ENCODE measurements at places on chromosomes 12 and 14. TPM values are rescaled to one million over a fixed set of nuclear protein-coding genes. Genes with fewer than 3 reads are reported as not detected.

DNA sequence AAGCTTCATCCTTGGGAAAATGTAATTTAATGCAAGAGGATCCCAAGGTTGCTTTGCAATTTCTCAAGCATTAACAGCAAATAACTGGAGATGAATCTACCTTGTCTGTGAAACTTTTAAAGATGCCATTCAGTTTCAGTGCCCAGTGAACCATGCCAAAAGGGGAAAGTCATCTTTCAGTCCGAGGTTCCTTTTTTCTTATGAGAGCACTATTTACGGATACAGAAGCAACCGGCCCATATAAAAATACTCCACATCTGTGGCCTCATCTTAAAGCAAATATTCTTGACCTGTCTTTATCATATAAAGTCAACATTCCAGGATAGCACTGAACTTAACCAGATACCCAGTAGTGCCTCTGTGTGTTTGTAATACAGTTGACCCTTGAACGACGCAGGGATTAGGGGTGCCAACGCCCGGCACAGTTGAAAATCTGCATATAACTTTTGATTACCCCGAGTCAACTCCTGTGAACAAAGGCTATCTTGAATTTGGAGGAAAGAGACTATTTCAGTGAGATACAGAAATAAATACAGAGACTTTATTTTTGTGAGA is 209.4 kb downstream of the PCNX1 start:
- DNase-seq = no peak

DNA sequence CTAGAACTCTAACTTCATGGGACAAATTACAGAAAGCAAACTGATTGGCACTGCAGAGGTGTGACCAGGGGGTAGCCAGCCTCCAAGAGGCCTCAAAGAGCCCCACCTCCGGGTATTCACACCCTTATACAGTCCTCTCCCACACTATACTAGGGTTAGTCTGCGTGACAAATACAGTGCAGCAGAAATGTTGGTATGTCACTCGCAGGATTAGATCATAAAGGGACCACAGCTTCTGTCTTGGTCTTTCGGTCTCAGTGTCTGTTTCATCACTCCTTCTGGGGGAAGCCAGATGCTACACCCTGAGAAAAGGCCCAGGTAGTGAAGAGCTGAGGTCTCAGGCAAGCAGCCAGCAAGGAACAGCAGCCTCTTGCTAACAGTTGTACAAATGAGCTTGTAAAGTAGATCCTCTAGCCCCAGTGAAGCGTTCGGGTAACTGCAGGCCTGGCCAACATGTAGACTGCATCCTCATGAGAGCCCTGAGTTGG is 68.9 kb upstream of the SAV1 start:
- DNase-seq = no peak

DNA sequence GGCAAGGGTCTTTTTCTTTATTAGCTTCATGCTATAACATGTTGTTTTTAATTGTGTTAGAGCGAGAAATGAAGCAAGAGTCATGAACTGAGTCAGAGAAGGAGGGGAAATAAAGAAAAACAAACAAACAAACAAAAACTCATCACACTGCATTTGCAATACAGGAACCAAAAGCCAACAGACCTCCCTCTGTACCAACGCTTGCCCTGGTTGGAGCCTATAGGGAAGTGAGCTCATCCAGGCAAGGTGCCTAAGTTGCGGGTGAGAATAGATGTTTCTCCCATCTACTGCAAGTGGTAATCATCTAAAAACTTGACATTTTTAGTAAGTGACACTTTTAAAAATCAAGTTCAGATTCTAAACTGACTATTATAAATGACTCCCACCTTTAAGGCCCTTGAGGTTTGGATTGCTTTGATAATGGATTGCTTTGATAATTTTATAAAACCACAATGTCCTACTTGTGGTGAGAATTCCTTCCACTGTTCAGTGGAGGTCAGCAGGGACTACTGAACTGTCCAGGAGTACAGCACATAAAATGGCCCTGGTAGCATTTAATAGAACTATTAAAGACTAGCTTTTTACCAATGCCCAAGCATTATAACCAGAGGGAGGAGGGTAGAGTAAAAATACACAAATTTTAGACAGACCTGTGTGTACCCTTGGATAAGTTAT is 31.3 kb downstream of the SLC38A1 start:
- DNase-seq = no peak

DNA sequence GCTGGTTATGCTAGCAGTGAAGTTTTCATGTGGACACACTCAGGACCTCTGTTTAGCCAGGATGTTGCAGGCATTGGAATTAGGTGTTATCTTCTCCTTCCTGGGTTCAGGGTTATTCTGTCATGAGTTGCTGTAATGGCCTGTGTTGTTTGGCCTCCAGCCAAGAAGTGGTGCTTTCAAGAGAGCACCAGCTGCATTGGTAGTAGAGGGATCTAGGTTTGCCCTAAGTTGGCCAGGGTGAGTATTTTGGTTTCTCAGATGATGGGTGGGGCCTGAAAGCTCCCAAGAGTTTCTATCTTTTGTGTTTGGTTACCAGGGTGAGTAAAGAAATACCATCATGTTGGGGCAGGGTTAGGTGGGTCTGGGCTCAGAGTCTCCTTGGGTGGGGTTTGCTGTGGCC is 2.7 kb upstream of the GZMH start:
- no peak for DNase-seq

- DNase-seq = no peak
Observed at GRCh38 chr12:28780096-28780495, 369.0 kb upstream of the FAR2 start.

DNA sequence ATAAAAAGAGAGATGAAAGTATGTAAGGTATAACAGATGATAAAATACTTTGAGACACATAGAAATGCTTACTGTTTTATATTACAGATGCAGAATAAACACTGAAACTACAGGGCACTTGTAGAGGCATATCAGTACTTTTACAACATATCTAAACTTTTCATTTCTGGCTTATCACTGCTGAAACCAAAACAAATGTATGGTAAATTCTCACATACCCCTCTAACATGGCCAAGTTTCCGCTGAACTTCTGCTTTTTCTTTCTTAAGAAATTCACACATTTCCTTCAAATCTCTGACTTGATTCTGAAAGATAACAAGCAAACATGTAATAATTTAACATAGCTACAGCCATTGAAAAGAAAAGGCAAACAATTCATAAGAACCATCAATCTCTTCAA is 33.3 kb upstream of the C12orf50 start:
- DNase-seq = no peak

DNA sequence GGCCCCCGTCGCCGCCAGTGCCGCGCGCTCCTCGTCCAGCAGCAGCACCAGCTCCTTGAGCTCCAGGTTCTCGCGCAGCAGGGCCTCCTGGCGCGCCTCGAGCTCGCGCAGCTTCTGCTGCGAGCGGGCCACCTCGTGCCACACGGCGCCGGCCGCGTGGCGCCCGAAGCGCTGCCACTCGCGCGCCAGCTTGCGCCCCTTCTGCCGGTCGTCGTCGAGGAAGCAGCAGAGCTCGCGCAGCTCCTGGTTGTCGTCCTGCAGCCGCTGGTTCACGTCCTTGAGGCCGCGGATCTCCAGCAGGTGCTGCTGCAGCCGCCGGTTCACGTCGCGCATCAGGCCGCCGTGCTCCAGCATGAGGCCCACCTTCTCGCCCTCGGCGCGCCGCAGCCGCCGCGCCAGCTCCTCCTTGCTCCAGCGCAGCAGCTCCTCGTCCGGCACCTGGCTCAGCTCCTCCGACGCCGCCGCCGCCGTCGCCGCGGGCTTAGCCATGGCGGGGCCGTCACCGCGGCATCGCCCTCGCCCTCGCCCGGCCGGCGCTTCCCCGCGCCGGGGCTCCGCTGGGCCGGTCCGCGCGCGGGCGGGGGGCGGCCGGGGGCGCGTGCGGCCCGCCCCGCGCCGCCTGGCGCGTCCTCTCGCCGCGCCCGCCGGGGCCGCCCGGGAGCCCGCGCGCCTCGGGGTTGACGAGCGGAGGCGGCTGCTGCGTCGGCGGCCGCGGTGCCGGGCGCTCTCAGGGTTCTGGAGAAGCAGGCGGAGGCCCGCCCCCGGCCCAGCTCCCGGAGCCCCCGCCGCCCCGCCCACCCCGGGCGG is at the start of gene CCDC85C:
Gene CCDC85C (minus strand): TSS at position 737 of the 807 bp plus-strand sequence. CDS start 248 bp downstream, at position 489.
- DNase-seq = peak; percentile 34

DNA sequence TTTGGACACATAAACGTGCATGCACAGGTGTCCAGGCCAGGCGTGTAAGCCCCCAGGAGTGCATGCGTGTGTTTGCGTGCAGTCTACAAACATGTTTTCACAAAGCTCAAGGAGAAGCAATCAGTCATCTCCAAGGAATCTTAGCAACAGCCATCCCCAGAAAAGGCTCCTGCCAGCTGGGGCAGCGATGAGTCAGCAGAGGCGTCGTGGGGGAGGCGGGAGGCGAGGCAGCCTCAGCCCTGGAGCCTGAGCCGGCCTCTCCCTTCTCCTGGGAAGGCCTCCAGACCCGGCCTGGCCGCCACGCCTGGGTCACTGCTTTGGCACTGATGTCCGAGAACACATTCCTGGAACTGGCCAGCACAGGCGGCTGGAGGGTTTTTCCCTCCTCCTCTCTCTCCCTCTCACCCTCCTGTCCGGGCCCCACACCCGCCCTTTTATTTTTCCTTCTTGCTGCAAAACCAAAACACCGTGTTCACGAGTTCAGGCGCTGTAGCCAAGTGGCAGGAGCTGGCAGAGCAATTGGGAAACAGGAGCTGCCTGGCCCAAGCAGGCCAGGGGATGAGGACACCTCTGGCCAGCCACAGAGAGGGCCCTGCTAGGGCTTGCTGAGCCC is 92.7 kb downstream of the LRRC74A start:
- DNase-seq = no peak

- DNase-seq = no peak
Observed at GRCh38 chr14:78451319-78451695, 281.1 kb downstream of the NRXN3 start.

GRCh38 chr12:66203820-66204219 is 14.8 kb downstream of the IRAK3 start:
- DNase-seq = no peak

DNA sequence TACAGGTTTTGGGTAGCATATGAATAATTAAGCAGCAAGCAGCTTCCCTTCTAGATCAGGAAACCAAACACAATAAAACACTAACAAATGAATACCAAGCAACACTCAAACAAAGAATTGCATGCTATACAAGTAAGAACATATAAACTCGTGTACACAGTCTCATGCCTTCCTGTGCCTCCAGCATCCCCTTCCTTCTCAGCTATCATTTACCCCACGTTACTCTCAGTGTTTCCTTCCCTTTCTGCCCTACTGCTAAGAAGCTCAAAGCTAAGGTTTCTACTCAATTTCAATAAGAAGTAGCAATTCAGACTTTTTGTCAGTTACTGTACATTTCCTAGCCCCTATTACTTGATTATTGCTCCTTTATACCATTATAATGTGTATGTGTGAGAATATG is 81.0 kb downstream of the DUSP16 start:
- DNase-seq = no peak

DNA sequence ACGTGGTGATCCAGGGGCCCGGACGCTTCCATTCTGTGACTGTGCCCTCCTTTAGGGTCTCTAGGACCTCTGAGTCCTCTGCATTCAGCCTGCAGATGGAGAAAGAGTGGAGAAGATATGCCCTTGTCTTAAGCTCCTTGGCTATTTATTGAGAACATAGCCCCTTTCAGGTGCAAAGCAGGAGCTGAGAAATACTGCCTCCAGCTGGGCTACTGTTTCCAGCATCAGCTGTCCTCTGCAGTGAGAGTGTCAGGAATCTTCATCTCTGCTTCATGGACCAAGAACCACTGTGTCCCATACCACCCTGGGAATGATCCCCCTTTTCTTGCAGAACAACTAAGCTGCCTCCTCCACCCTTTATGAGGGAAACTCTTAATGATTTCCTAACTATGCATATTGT is 47.8 kb upstream of the CEP83 start:
- DNase-seq = no peak

- no peak for DNase-seq
Observed at GRCh38 chr14:92026548-92027190, 13.2 kb downstream of the TRIP11 start.

DNA sequence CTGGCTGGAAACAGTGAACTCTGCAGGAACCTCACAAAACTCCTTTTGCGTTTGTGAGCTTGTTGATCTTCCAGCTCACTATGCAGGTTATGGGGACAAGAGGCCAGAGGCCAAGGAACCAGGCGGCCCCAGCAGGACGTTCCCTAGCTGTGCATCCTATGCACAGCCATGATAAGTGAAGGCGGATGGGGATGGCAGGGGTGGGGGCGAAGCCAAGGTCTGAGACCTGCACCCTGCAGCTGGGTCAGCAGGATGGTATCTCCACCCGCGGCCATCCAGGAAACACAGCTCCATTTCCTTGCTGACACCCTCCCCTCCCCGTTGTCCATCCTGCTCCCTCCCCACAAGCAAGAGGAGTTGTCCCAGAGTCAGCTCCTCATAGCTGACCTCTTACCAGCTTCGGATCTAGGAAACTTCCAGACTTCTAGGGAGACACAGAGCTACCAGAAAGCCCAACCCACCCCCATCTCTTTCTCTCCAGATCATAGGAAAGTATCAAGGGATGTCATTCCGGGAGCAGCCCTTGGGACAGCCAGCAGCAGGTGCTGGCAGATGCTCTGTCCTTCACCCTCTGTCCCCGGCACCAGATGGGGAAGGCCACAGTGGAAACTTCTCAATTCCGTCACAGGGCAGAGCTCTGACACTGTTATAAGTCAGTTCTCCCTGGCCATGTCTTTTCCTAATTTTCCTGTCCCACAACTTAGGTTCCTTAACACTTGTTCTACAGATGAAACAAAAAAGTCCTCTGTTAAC is 9.4 kb downstream of the ZBTB39 start:
- DNase-seq = no peak

- no peak for DNase-seq
Observed at GRCh38 chr12:69655616-69656340, 43.3 kb downstream of the BEST3 start.

DNA sequence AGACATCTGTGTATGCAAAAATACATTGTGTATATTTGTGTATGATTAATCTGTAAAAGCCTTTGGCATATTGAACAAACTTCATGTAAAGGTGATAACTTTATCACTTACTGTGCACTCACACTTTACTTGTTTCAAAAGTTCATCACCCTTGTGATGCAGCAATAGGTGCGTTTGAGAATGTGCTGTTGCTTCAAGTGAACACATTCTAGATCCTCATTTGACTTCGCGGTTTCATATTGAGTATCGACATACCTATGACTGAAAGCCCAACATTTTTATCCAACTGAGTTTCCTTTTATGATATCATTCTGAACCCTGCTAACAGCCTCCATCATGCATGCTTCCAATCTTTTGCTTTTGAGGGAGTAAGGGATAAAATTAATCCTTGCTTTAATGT is 1086.9 kb downstream of the TMEM121 start:
- DNase-seq = no peak

The TSPAN9 gene
- total RNA-seq = 22.8 TPM

The KLHL28 gene
- 13.7 TPM for total RNA-seq

The TGM1 gene
- total RNA-seq = 6.4 TPM

The GPR162 gene
- total RNA-seq = 16.4 TPM

The KLHL33 gene
- not detected for total RNA-seq

The ASIC1 gene
- 25.0 TPM for total RNA-seq

The IAPP gene
- not detected for total RNA-seq

The OTX2 gene
- total RNA-seq = 0.84 TPM

Measured in neural crest cell (in vitro differentiated cells).